ENCODE measurements at places on chromosomes 12 and 14. TPM values are rescaled to one million over a fixed set of nuclear protein-coding genes. Genes with fewer than 3 reads are reported as not detected.

PAPLN gene
- 1.6 TPM for total RNA-seq

INHBC gene
- not detected for total RNA-seq

- DNase-seq: no peak
Observed at GRCh38 chr12:114404926-114405518, 922 bp downstream of the TBX5 start.

- no peak for DNase-seq
Observed at GRCh38 chr14:85466678-85467077, 63.3 kb upstream of the FLRT2 start.

HOXC6 gene
- total RNA-seq: not detected

LPAR5 gene
- 0.62 TPM for total RNA-seq

GRCh38 chr12:112901271-112901670 is 5.5 kb upstream of the OAS1 start:
- no peak for DNase-seq

- DNase-seq: no peak
Observed at GRCh38 chr14:100861188-100861936, 35.4 kb downstream of the MEG3 start.

DNA sequence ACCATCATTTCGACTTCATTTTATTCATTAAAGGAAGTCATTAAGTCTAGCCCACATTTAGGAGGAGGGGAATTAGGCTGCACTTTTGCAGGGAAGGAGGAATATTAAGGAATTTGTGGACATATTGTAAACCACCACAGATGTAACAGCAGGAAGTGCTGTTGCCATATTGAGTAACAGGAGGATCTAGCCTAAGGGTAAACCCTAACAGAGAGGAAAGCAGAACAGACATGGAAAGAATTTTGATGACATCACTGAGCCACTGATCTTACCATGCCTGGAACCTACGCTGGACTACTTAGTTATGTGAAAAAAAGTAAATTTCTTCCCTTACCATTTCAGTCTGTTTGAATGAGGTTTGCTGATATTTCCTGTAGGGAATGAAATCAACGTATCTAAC is 100.7 kb upstream of the ATF7IP start:
- DNase-seq: no peak

DNA sequence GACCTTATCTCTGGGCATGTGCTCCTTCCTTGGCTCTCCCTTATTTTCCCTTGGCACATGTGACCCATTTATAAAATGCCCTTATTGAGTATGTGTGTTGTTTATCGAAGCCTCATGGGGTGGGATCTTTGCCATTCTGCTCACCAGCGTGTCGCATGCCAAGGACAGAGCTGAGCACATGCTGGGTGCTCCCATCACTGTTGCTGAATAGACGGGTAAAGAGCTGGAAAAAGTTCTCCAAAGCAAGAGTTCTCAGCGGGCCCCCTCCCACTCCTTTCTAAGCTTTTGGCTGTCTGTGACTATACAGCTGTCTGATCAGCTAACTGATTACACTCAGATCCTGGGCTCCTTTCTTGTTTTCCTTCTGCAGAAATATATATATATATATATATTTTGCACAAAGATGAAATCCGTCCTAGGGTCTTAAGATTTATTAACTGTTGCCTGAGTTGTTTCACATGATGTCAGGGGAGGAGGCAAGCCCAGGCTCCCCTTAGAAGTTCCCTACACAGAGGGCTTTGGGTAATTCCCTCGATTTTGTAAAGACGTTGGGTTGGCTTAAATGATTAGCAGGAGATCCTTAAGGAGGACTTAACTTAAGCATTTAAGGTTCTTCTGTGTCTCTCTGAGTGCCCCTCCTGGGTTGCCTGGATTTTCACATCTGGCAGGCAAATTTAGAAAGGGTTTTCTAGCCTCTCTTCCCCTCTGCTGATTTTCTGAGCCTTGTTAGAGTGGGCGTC is 71.6 kb downstream of the TMEM132C start:
- no peak for DNase-seq

DNA sequence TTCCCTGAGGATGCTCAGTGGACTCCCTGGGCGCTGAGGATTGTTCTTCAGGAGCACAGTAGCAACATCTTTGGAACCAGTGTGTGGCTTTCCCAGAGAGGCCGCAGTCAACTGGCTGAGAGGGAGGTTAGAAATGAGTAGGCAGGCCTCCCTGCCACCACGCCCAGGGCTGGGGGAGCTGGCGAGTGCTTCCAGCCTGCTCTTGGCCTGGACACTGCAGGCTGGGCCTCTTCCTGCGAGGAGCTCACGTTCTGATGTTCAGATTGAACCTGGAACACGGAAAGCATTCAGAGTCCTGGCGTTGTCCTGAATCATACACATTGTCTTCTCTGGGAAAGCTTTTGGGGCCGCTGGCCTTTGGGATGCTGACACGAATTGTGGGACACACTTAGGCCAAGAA is 15.6 kb downstream of the TSPAN9 start:
- DNase-seq: no peak

GRCh38 chr12:90978117-90978770 is 23.3 kb upstream of the CCER1 start:
- DNase-seq: no peak

DNA sequence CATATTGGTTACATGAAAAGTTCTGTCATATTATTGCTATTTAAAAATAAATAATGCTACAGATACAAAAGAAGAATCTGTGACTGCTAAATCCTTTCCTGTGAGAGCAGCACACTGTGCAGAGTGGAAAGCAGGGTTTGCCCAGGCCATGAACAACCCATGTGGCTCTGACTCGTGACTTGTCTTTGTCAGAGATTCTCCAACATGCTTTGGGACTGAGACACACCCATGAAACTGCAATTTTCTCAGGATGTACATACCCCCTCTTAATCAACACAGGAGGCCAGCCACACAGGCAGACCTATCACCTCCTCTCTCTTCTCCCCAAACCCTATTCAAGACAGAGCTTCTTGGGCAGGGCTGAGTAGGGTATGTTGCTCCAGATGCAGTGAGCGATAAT is 96.8 kb upstream of the NTF3 start:
- no peak for DNase-seq

GRCh38 chr14:65006261-65006721 is 19.6 kb downstream of the FNTB start:
- no peak for DNase-seq

DNA sequence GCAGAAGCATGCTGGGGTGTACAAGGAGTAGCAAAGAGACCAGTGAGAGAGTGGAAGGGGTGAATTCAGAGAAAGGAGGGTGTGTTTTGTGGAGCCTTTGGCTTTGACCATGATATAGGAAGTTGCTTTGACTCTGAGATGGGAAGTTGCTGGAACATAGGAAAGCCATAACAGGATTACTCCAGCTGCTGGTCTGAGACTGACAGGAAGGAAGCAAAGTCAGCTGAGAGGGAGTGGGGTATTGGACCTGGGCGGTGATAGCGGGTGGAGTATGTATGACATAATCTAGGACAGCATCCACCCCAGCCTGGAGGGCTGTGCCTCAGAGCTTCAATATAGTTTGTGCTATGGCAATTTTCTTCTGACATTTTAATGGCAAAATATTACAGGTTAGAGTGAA is 324.4 kb downstream of the PDZRN4 start:
- DNase-seq: no peak

DNA sequence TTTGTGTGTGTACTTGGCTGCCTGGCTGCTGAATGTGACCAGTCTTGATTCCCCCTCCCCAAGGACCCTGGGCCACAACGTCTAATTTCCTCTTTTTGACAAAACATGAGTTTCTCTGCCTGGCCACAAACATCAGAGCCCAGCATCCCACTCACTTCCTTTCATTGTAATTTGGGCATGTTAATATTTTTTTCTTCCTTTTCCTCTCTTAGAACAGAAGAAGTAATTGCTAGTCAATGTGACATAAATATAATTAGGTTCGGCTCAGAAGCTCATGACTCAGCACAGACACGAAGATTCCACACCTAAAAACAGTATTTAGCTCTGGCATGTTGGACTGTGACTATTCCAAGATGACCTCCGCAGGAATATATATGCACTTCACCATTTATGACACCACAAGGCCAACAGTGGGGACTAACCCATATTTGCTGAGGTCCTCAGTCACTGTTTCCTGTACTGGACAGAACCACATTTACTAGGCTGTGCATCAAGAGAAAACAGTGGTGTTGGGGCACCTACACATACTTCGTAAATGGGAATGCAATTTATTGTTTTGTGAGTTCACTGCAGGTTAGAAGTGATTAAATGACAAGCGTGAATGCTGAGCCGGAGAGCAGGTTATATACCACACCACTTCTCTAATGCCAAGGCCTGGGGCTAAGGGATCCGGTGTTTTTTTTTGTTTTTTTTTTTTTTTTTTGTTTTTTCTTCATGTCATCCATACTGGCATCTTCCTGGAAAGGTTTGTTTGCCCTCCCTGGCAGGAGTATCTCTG is 4.2 kb downstream of the GSG1 start:
- DNase-seq: no peak

LUM gene
- 20.1 TPM for total RNA-seq

GRCh38 chr12:114209861-114210260 is 196.1 kb downstream of the TBX5 start:
- DNase-seq: no peak

DNA sequence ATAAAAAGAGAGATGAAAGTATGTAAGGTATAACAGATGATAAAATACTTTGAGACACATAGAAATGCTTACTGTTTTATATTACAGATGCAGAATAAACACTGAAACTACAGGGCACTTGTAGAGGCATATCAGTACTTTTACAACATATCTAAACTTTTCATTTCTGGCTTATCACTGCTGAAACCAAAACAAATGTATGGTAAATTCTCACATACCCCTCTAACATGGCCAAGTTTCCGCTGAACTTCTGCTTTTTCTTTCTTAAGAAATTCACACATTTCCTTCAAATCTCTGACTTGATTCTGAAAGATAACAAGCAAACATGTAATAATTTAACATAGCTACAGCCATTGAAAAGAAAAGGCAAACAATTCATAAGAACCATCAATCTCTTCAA is 33.3 kb upstream of the C12orf50 start:
- no peak for DNase-seq

DNA sequence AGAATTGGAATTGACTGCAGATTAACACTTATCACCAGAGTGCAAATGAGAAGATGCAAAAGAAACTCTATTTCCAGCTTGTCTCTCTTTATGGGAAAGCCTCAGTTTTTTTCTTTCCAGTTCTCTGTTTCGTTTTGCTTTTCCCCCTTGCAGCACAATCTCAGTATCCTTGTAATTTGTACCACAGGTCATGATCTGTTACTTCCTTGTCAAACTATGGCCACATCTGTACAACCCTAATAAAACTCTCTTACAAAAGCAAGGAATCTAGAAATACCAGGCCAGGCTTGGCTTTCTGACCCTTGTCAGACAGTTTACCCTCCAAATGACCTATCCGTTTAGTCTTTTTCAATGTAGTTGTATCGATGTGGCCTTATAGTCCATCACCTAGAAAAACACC is 33.9 kb downstream of the MYBPC1 start:
- no peak for DNase-seq

GRCh38 chr12:95830335-95831089 is 28.2 kb upstream of the SNRPF start:
- DNase-seq: no peak

CEBPE gene
- 0.31 TPM for total RNA-seq

DNA sequence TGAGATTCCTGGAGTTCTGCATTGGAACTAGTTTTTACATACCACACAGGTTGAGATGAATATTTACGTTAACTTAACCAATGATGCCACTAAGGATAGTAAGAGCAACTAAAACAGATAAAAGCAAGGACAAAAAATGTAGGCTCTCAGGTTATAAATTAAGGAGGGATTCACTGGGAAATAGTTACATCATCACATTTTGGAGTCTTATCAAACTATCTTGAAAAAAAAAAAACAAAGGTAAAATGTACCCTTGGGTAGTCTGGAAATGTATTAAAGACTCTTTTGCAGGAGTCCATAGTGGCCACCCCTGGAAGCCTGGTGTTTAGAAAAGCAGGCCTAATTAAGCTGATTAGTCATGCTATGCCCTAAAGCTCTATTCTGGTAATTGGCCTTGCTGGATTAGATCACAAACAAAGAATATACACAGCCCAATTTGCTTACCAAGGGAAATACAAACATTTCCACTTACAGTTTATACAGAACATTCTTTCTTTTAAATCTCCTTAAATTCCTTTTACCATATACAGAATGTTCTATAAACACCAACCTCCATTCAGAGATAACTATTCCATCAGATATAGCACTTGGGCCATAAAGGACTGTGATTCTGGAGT is 39.3 kb downstream of the SLC25A47 start:
- no peak for DNase-seq

- no peak for DNase-seq
Observed at GRCh38 chr12:123233505-123234308, 471 bp downstream of the MTRFR start.

CD4 gene
- total RNA-seq: 2.3 TPM

GRCh38 chr14:74240794-74241651 is 1.8 kb downstream of the VSX2 start:
- no peak for DNase-seq

- no peak for DNase-seq
Observed at GRCh38 chr14:39740454-39740853, 308.2 kb upstream of the FBXO33 start.

GRCh38 chr12:8156845-8157244 is at the start of gene ZNF705A:
ZNF705A (plus strand) TSS chr12:8157015; CDS start chr12:8172626, 15,611 bp downstream.
- no peak for DNase-seq

DNA sequence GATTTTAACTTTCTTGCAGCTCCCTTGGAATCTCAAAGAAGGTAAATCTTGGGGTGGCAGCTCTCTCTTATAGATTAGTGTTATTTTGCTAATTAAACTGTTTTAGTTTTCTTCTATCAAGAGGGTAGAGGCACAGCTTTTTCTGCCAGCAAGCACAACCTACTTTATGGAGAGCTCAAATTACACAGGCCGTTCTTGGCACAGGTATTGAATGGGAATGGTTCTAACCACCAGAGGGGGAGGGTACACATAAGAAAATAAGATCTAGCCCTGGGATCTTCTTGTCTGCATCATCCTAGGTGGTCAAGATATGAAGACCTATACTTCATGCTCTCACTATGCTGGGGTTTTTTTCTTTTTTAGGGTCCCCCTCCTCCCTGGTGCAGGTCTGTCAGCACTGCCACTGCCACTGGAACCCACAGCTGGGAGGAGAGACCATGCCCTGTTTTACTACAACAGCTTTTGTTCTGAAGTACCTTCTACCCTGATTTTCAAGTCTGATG is 48.6 kb upstream of the STAC3 start:
- DNase-seq: no peak

GRCh38 chr12:115791331-115791730 is 486.2 kb downstream of the MED13L start:
- no peak for DNase-seq

MAP3K12 gene
- 30.9 TPM for total RNA-seq

GRCh38 chr12:53287741-53288216 is 7.6 kb upstream of the PFDN5 start:
- DNase-seq: no peak

DNA sequence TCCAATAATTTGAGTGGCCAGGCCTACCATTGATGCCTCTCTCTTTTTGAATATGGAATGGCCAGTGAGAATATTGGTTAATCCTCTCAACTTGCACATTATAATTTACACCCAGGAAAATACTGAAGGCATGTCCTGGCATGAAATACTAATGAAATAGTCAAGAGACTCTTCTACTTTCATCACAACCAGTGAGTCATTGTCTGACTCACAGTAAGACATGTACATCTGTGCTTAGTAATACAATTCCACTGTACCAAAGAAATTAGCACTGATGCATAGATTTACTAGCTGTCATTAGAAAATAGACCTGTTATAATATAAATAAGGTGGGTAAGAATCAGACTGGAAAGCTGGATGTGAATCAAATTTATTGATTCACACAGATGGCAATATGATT is 31.6 kb downstream of the KCNC2 start:
- DNase-seq: no peak

- DNase-seq: no peak
Observed at GRCh38 chr12:53950437-53950773, 4.3 kb upstream of the HOXC12 start.

ABCD2 gene
- 20.4 TPM for total RNA-seq

All from occipital lobe (tissue), 3 donors.